ENCODE measurements at places on chromosomes 5 and 9.

GRCh38 chr9:133591985-133592384 lies 17.2 kb downstream of the FAM163B start:
- DNase-seq: no peak

DNA sequence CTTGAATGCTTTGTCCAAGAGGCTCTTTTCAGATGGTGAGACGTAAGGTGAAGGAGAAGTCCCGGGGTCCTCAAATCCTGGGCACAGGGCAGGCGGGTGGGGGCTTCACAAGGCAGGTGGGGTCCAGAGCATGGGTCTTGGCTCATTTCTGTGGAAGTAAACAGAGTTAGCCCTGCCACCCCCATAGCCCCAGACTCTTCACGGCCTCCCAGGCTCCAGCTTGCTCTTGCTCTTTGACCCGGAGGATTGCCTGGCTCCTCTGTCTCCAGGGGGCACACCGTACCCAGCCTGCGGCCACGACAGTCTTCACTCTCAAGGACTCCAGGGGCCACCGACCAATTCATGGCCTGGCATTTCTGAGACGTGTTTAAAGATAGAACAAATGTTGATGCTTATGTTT lies 28.8 kb upstream of the POMT1 start:
- DNase-seq: no peak

DNA sequence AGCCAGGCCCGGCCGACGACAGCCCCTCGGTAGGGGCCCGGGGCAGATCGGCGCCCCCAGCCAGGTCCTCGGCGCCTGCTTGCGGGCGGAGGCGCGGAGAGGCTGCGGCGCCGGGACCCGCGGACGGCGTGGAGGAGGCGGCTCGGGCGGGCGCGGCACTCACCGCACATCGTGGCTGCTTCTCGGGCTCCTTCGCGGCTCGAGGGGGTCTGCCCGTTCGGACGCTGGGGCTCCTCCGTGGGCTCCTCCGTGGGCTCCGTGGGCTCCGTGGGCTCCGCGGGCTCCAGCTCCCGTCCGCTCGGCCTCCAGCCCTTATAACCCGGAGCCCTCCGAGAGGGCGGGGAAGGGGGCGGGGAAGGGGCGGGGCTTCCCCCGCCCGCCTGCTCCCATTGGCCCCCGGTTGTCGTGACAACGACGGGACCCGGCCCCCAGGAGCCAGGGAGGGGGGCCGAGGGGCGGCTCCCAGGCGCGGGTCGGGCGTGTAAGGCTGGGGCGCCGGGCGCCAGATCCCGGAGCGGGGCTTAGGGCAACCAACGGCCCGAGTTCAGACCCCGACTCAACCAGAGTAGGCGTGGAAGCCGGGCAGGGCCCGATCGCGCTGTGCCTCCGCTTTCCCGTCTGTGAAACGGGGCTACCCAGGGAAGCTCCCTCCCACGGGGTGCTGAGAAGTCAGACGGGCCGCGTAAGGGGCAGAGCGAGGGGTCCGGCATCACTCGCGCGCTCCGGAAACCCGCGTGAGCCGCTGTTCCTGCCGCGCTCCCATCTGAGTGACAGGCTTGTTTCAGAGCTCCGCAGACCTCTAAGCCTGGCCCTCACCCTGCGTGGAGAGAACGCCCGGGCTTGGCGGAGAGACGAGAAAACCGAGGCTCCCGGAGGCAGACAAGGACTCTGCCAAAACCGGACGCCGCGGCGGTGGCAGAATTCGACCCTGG lies at the start of gene GFPT2:
GFPT2 (minus strand) TSS at position 289 of the 932 bp plus-strand sequence; CDS start at position 170, 119 bp downstream.
- DNase-seq: peak; percentile 30

GRCh38 chr5:81488862-81489261 lies 94.9 kb upstream of the ACOT12 start:
- no peak for DNase-seq

- no peak for DNase-seq
Observed at GRCh38 chr5:57299986-57300385, 126.1 kb downstream of the GPBP1 start.

DNA sequence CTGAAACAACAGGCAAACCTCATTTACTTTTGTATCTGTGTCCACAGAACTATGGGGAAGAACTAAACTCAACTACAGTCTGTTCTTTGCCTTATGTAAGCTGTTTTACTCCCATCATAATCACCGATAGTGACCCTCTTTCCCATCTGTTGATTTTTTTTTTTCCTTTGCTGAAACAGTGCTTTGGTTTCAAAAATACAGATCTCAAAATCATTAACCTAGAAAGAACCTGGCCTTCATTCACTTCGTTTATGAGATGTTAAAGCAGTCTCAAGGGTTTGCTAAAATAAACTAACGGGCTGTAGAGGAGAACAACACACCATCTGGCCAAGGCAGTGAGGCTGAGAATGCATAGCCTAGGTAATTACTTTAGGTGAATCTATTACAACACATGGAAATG lies 706.6 kb upstream of the ZNF608 start:
- no peak for DNase-seq

DNA sequence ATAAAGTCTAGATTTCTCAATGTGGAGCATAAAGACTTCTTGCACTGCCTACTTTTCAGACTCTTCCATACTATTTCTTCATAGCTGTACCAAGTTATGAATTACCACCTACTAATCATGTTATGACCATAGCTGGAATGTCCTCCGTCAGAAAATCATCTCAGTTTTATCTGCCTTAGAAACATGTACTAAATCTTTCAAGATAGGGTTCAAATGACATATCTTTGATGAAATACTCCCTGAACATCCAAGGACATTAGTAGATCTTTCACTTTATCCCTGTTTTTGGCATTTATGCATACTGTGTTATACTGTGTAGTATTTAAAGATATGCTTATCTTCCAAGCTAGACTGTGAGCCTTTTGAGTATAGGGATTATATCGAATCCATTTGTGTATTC lies 49.6 kb upstream of the MEF2C start:
- no peak for DNase-seq

DNA sequence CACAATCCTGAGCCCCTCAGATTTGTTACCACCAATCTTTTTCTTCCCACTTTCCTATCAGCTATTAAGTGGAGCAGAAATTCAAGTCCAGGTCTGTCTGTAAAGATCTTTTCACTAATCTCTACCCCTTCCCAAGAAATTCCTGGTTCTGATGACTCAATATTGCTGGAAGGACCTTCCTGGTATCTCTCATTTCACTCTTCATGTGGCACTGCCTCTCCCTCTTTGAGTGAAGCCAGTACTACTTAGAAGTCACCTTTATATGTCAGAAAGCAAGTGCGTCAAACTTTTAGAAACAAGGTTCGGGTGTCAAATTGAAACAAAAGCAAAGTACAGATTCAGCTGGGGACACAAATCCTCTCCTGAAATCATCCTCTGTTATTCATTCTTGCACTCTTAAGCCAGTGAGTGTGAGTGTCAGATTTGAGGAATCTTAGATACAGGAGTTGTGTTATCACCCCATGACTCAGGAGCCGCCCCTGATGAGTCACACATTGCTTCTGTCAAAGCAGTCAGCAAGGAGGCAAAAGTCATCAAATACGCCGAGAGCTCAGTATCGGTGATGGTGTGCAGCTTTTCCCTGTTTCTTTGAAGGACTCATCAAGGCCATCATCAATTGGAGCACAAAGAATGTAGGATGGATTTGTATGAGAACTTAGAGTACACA lies 313.0 kb downstream of the CETN3 start:
- DNase-seq: no peak

DNA sequence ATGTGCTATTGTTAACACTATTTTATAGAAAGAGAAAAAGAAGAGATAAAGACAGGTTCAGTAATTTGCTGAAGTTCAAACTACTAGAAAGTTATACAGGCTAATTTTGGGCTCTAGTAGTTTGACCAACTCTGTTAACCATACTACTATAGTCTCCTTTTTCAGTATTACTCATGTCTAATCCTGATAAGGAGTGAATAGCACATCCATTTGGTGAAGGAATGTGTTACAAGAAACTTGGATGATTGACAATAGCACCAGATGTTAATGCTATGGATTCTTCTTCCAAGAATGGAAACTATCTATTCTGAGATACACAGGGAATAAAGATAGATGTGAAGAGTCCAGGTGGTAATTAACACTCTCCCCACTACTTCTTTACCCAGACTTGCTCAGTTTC lies 677.3 kb downstream of the PRELID2 start:
- DNase-seq: no peak

DNA sequence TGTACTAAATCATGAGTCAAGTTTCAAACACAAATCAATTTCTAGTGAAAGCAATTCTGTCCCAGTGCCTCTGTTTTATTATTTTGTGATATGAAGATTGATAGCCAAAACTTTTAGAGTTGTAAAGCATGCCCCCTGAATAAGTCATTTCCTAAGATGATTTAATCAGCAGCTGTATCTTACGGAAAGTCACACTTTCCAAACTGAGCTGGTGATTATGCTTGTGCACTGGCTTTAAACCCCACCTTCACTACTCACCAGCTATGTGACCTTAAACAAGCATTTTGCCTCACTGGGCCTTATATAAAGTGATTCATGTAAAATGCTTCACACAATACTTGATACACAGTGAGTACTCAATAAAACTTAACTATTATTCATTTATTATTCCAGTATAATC lies 78.1 kb downstream of the EDIL3 start:
- DNase-seq: no peak

GRCh38 chr9:119278171-119278570 lies 91.1 kb downstream of the BRINP1 start:
- no peak for DNase-seq

GRCh38 chr9:86705490-86705889 lies 241.8 kb downstream of the GAS1 start:
- no peak for DNase-seq

- DNase-seq: peak; percentile 41
Observed at GRCh38 chr5:76590027-76590426, 33.2 kb downstream of the F2RL2 start.

- DNase-seq: no peak
Observed at GRCh38 chr9:12628546-12628945, 64.6 kb upstream of the TYRP1 start.

GRCh38 chr5:73171495-73171894 lies 1.5 kb upstream of the TMEM174 start:
- DNase-seq: no peak

DNA sequence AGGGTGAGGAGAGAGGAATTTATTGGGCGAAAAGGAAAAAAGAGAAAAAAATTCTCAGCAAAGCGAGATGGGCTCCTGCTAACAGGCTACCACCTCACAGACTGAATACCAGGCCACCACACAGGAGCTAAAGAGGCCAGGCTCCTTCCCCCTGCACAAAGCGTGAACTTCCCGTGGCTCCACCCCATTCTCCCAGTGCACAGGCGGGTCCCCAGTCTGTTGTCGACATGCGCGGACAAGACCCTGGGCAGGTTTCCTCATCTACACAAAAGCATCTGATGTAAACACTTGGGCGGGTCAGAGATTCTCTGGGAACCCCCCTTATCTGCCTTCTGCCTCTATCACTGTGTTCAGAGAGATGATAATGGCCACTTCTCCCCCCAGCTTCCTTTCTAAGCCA lies 34.2 kb downstream of the IL31RA start:
- DNase-seq: no peak

DNA sequence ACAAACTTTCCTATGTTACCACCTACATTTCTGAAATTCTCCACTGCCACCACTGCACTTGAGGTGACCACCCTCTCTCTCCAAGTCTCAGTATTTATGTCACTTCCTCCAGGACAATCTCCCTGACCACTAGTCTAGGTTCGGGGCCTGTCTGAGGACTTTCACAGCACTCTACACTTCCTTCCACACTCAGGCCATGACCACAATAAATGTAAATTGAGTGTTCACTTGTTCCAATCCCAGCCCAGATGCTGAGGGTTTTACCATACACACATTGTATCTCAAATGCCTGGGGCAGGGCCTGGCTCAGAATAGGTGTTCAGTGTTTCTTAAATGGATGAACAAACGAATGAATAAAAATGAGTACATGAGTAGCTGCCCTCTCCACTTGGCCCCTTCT lies 26.9 kb upstream of the CCNG1 start:
- DNase-seq: no peak

GRCh38 chr5:107169867-107170266 lies 500.9 kb downstream of the EFNA5 start:
- DNase-seq: no peak

- peak; percentile 80 for DNase-seq
Observed at GRCh38 chr9:91162784-91163443, 198.8 kb downstream of the AUH start.

DNA sequence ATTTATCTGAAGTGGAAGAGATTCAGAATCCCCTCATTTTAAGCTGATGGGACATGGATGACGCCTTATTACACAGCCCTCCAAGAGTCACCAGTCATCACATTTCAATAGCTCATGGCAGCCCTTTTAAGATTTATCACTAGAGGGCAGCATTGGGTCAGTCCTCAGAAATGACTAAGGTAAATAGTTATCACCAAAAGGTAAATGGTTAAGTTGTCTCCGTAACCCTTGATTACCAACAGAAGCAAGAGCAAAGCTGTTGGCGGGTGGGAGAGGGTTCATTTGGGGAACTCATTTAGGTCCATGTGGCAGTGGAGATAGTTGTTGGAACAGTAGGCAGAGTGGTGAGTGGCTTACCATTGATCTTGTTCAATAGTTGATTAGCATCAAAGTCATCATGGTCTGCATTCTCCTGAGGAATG lies 12.0 kb upstream of the C9 start:
- DNase-seq: peak; percentile 65

DNA sequence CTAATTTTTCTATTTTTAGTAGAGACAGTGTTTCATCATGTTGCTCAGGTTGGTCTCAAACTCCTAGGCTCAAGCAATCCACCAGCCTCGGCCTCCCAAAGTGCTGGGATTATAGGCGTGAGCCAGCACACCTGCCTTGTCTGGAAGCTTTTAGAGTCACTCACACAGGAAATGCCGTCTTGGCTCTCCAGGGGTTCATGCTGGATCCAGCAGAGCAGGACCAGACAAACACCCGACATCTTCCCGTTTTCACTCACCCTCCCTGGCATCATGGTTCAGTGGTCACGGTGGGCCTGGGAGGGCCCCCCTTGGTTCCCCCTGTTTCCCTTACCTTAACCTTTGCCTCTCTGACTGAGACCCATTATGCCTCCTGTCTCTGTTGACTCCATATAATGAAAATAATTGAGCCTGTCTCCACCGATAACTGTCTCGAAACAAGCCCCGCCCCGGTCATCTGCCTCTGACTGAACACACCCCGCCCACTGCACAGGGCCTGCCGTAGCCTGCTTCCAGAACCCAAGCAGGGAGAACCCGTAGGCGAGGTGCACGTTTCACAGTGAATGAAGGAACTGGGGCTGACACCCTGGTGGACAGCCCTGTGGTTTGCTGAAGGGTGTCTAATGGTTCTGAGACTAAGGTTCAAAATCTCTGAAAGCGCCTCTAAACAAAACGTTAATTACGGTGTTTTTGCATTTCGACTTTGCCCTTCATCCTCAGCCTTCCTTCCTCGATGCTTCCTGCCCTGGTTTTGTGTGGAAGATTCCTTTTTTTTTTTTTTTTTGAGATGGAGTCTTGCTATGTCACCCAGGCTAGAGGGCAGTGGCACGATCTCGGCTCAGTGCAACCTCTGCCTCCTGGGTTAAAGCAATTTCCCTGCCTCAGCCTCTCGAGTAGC lies 39.7 kb upstream of the SPRY4 start:
- no peak for DNase-seq

- no peak for DNase-seq
Observed at GRCh38 chr9:131020388-131020787, 11.4 kb downstream of the LAMC3 start.

- DNase-seq: no peak
Observed at GRCh38 chr5:151674626-151675610, 11.8 kb downstream of the SPARC start.

- no peak for DNase-seq
Observed at GRCh38 chr9:16572005-16572734, 298.3 kb downstream of the BNC2 start.

Measured in activated CD4-positive, alpha-beta T cell treated with anti-CD3 and anti-CD28 coated beads, Interleukin-2, Interleukin-4, amounts not matched to agents 100 ng/mL and 50 ng/mL, durations not matched to agents 16 hours and 8 hours (primary cell).